ENCODE measurements at places on chromosomes 16 and 17.

DNA sequence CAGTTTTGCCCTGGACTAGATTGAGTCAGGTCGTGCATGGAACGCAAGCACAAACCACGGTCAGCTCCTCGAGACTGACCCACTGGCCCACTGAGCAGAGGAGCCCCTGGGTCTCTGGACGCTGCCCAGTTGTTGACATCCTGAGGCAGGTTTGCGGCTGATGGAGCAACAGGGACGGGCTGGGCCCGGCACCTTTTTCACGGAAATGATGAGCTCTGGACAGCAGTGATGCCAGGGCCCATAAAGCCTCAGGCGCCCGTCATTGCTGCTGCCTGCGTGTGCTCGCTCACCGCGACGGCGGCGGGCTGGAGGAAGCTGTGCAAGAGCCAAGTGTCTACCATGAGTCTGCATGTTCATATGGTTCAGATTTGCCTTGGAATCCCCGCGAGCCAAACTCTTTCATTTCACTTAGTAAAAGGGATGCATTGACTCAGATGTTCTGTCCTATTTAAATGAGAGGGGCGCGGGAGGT lies 30.8 kb upstream of the CRISPLD2 start:
- peak; percentile 88 for DNase-seq

- no peak for DNase-seq
Observed at GRCh38 chr17:8830141-8830540, 31.0 kb upstream of the MFSD6L start.

DNA sequence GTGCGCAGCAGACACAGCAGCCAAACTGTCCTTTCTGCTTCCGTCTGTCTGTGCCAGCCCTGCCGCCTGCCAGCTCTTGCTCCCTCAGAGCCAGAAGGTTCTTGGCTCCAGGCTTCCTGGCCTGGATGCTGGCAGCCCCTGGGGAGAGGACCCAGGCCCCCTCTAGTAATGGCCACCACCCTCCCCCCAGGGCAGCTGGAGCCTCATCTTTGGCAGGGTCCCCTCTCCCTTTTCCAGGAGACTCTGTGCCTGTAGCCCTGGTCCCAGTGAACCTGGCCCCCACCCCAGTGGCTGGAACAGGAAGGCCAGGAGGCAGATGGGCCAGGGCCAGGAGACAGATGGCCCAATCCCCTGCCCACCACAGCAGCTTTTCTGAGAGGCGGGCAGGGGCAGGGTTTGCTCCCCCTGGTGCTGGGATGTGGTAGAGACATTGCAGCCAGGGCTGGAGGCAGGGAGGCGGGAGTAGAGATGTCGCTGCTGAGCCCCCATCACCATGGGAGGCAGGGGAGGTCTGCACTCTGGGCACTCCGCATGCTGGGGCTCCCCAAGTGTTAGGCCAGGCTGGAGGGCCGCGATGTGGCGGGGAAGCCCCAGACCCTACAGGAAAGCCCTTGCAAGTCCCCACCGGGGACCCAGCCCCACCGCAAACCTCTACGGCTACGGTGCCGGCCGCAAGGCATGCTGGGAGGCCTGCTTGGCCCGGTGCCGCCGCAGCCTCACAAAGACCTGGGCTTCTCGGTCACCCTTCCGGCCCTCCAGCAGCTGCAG lies 16.7 kb downstream of the UNC13D start:
- peak; percentile 63 for DNase-seq

DNA sequence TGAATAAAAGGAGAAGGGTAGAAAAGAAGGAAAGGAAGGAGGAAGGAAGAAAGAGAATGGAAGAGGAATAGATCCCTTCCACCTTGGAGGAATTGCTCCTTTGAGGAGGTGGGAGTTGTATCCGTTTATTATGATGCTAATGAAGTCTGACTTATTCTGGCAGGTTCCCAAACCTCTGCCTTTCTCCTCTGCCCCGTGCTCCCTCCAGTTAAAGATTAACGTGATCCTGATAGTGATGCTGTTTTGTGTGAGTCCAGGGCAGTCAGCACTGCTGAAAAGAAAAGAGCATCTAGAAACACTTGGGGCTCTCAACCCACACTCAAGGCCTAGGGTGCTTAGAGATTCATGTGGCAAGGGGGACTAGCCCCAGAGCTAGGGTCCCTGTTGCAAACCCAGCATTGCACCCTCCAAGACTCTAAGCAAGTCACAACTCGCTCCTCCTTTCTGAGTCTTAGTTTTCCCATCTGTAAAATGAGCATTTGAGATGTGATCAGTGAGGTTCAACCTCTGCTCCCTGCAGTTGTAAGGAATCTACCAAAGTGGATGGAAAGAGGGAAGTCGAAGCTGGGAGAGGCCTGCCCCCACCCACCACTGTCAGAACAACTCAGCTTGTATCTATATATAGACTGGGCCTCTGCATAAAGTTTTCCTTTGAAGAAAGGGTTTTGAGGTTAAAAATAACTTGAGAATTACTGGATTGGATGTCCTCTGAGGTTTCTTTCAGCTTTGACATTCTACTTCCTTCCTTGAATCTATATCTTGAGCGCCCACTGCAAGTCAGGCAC lies 46.9 kb upstream of the TMEM132E start:
- no peak for DNase-seq

DNA sequence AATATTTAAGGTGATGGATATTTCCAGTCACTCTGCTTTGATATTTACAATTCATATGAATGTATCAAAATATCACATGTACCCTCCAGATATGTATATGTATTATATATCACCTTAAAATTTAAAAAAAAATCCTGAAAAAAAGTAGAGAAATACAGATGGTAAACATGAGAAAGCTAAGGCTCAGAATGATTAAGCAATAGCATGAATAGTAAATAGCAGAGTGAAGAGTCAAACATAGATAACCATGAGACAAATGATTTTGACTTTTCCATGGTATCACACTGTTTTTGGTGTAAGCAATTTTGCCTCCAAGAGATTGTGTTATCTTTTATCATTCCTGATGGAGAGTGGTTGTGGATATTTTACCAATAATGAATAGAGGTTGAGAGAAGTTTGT lies 868.8 kb downstream of the CDH11 start:
- no peak for DNase-seq

GRCh38 chr16:64773638-64774037 lies 348.2 kb downstream of the CDH11 start:
- DNase-seq, result no peak

GRCh38 chr16:67404740-67405226 lies 11.5 kb upstream of the TPPP3 start:
- no peak for DNase-seq

GRCh38 chr17:48012151-48012520 lies 25.5 kb downstream of the COPZ2 start:
- peak; percentile 47 for DNase-seq

DNA sequence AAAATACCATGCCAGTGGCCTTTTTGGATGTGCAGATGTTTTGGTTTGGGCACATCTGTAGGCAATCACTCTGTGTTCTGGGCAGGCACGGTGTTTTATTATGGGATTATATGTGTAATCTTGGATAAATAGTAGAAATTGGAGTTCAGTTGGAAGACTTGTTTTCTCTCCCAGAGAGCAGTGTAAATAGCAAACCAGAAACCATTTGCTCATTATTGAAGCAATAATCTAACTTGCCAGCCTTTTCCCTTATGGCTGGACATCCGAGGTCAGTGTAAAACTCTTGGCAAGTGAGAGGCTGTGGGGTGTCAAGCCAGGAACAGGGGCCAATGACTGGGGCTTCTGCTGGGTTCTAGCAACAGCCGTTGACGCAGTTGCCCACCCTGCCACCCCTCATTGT lies 69.9 kb downstream of the IRX3 start:
- DNase-seq, result no peak

DNA sequence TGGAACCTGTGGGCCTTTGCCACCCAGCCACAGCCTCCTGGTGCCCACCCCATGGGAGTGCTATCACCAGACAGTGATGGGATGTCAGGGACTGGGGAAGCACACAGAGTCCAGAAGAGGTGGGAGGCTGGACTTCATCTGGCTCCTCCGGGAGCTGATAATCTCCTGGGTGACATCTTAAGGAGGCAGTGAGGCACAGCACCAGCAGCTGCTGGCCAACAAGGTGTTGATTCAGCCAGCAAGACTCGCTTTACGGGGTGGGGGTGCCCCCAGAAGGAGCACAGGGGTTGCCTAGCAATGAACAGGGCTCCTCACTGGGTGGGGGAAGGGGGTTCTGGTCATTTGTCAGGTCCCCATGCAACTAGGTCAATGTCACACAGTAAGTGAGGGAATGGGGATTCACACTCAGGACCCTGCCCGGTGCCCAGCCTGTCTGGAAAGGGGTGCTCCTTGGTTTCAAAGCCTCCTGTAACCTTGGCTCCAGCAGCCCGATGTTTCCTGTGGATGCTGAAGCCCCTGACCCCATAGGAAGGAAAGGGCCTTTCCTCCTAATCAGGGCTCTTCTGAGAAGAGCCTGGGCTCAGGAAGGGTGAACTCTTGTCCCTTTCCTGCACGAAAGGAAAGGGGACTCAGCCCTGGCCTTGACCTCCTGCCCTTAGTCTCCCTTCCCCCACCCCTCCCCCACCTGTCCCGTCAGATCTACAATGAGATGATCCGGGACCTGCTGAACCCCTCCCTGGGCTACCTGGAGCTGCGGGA lies 17.7 kb downstream of the KIF19 start:
- no peak for DNase-seq

DNA sequence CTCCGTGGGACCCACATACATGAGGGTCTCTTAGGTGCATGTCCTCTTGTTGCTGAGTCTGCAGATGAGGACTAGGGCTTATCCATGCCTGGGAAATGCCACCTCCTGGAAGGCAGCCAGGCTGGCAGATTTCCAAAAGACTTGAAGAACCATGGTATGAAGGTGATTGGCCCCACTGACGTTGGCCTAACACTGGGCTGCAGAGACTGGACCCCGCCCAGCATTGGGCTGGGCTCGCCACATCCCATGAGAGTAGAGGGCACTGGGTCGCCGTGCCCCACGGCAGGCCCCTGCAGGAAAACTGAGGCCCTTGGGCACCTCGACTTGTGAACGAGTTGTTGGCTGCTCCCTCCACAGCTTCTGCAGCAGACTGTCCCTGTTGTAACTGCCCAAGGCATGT lies 38.2 kb upstream of the IL21R start:
- no peak for DNase-seq

DNA sequence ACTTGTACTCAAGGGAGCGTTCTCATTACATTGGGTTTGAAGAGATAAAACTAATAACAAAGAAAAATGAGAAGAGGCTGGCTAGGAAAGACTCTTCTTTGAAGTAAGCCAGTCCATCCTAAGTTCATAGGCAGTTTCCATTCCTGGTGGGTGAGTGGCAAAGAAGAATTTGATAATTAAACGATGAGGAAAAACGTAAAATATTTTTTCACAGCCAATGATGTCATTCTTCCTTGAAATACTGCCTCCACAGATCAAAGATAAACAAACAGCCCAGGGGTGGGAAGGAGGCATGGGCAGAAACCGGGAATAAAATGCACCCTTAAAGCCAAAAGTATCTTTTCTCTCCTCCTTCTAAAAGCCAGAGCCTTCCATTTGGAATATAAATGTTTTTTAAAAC lies 346.6 kb downstream of the PMP22 start:
- DNase-seq, result peak; percentile 72

DNA sequence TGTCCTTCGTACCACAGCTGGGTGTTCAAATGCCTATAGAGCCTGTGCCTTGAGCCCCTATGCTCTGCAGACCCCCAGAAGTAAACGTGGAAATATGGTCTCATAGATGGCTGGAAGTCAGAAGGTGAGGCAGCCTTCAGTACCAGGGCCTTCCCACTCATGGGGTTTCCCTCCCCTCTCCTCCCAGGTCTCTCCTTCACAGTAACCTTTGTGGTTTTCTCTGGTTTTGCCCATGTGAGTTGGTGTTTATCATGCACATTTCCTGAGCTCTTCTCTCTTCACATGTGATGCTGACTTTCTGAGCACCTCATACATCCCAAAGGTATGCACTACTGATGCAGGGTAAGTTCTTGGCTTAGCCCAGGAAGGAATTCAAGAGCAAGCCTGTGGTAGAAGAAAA lies 35.4 kb downstream of the TMEM114 start:
- no peak for DNase-seq

DNA sequence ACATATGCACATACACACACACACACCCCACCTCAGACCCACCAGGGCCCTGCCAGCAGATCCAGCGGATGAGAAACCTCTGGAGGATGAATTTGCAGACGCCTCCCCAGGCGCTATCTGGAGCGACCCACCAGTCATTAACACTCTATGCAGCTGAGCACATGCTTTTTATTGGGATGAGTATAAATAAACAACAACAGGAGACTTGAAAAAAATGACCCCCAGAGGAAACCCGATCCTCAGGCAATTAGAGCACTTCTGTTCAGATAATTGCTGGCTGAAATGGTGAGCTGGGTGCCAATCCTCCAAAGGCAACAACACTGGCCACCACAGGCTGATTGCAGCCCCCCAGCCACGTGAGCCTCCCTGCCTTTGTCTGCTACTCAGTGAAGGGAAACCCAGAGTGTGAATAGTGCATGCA lies 32.9 kb downstream of the DYNLRB2 start:
- DNase-seq, result no peak
